D721Med (cell line): ENCODE measurements at places on chromosomes 3 and 15.
A peak's percentile ranks its signal among the peaks of the same experiment; 100 is the strongest.

DNA sequence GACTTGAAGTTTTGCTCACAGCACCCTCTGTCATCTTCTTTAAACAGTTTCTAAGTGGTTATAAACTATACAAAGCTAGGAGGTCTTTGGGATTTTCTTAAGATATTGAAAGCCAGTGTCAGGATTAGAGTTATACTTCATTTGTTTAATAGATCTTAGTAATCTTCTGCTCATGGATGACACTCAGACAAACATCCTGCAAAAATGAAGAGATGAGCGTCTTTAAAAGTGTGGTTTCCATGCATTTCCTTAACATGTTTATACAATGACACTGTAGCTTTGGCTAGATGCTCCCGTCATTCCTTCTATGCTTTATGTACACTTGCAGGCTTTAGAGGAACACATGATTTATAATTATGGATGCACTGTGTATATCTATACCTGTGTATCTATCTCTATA, 182.2 kb downstream of the NAALADL2 start:
- DNase-seq, result no peak

DNA sequence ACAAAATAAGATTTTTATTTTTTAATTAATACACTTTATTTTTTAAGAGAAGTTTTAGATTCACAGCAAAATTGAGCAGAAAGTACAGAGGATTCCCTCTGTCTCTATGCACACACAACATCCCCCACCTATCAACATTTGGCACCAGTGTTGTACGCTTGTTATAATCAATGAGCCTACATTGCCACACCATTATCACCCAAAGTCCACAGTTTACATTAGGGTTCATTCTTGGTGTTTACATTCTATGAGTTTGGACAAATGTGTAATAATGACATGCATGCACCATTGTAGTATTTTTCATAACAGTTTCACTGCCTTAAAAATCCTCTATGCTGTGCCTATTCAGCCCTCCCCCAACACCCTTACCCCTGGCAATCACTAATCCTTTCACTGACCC, 51.3 kb upstream of the TTBK2 start:
- no peak for DNase-seq

GRCh38 chr3:177827511-177828207, 630.4 kb upstream of the TBL1XR1 start:
- no peak for DNase-seq

GRCh38 chr3:112539825-112540650, 21.7 kb downstream of the ATG3 start:
- DNase-seq, result no peak

- DNase-seq, result no peak
Measured at GRCh38 chr3:105876780-105877327, 8.0 kb upstream of the CBLB start.

GRCh38 chr3:142768338-142768737, 44.5 kb downstream of the TRPC1 start:
- no peak for DNase-seq

DNA sequence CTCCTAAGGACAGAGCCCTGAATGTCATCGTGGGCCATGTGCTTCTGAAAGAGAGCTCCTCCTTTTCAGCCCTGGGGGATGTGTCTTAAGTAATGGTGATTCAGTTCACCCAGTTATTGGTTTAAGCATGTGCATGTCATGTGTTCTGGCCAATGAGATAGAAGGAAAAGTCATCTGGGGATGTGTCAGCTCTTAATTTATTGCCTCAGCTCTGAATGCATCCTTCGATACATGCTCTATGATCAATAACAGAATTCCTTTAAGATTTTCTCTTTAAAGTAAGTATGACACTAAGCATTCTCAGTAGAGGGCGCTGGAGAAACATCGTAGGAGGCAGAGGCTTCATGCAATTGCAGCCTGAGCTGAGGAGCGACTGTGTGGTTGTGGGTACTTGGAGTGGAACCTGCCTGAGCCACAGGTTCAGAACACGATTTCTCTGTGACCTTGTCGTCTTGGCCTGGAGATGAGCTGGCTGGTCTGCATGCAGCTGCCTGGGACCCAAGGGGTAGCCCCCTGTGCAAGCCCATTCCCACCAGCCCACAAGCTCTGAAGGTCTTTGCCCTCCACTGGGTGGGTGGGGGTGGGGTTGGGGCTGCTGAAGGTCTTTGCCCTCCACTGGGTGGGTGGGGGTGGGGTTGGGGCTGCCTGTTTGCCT, 69.5 kb downstream of the C3orf38 start:
- peak; percentile 60 for DNase-seq

GRCh38 chr15:81229586-81229985, 32.9 kb downstream of the IL16 start:
- no peak for DNase-seq

DNA sequence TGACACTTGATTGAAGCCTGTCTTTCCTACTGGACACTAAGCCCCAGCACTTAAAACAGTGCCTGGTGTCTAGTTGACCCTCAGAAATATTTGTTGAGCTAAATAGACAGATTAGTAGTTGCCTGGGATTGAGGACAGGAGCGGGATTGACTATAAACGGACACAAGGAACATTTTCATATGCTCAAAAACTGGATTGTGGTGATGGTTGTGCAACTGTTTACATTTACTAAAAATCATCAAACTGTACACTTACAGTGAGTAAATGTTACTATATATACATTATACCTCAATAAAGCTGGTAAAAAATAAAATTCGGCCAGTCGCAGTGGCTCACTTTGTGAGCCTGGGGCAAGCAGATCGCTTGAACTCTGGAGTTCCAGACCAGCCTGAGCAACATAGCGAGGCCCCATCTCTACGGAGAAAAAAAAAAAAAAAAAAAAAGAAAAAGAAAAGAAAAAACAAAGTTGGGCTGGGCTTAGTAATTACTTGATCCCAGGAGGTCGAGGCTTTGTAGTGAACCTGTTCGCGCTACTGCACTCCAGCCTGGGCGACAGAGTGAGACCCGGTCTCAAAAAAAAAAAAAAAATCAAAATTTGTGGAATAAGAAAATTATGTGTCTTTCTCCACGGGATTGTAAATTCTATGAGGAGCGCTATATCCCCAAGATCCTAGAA, 632 bp upstream of the IDH3A start:
- no peak for DNase-seq

GRCh38 chr15:64249406-64249805, 86.6 kb upstream of the PPIB start:
- DNase-seq, result no peak

GRCh38 chr15:90101130-90101968, 919 bp downstream of the IDH2 start:
- no peak for DNase-seq

DNA sequence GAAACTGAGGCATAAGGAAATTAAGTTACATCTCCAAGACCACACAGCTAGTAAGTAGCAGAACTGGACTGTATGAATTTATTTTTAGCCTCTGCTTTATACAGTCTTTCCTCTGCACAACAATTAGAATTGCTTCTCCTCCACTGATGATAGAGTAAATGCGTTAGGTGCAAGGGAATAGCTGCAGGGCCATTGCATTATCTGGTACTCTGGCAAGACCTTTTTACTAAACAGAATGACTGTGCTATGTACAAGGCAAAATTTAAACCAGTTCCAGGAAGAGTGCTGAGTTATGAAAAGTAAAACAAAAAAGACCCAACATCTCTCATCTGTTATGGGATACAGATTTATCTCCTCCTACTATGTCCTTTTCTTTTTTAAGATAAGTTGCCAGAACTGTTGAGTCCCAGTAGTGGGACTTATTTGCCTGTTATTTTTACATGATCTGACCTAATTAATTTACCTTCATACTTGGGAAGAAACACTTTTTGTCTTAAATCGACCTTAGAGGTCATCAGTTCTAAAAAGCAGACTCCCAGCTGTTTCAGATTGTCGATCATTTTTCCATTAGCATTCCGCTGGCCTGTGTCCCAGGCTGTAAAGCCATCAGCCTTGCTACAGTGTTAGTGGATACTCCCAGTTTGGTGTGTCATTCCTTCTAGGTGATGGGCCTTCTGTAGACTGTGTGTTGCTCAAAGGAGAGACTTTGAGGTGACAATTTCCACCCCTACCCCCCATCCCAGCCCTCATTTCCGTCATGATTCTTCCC, 147.5 kb upstream of the NUDT16 start:
- no peak for DNase-seq

- no peak for DNase-seq
Measured at GRCh38 chr3:179158336-179159039, 10.3 kb downstream of the PIK3CA start.

- DNase-seq, result no peak
Measured at GRCh38 chr15:41494922-41495735, 1.5 kb downstream of the ITPKA start.

- DNase-seq, result no peak
Measured at GRCh38 chr3:120567370-120568201, 28.6 kb upstream of the NDUFB4 start.

DNA sequence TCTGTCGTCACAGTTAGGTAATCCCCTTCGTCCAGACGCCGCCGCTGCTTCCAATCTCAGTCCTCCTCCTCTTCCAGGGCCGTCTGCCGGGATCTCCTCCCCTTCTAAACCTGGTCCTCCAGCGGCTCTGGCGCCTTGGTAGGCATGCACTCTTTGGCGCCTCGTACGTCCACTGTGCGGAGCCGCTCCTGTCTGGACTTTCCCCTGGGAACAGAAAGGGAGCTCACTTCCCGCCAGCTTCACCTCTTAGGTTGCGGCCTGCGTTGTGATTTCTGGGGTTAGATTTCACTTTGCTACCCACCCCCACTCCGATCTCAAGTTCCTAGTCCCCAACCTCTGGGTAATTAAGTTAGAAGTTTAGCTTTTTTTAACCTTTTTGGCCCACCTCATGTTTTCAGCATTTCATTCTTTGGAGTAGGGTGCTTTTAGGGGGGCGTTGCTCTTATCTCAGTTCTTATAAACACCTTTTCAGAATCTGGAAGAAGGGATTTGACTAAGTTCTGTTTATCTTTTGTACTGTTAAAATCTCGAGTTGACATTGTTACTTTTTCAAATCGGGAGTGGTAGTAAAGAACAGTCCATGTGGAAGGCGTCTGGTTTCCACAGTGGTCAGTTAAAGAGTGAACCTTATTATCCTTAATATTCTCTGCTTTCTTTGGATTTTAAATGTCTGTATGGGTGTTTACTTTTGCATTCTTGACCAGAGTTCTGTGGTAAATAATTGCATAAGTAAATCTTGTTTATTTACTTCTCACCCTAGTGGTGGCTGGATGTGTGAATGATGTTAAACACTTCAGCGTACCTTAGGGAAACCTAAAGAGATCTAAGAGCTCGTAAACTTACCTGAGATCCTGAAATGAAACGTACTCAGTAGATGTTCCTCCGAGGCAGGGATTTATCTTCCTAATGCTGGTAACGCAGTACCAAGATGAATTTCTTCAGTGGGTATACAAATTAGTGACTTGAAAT, 611 bp downstream of the CTDSPL2 start:
- DNase-seq, result no peak

- DNase-seq, result no peak
Measured at GRCh38 chr3:42698911-42699230, 3.7 kb downstream of the HHATL start.

DNA sequence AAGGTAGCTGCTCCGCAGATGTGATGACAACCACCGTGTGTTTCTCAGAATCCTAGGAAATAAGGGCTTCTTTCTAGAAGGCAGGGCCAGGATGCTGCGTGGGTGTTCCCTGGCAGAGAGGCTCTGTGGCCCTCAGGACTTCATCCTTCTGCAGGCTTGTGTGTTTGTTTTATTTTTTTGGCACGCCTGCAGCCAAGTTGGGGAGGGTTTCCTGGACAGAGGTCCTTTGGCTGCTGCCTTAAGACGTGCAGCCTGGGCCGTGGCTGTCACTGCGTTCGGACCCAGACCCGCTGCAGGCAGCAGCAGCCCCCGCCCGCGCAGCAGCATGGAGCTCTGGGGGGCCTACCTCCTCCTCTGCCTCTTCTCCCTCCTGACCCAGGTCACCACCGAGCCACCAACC, at the start of gene CLEC3B:
CLEC3B (plus strand) TSS at position 266 of the 400 bp plus-strand sequence; CDS start at position 326, 60 bp downstream.
- no peak for DNase-seq

DNA sequence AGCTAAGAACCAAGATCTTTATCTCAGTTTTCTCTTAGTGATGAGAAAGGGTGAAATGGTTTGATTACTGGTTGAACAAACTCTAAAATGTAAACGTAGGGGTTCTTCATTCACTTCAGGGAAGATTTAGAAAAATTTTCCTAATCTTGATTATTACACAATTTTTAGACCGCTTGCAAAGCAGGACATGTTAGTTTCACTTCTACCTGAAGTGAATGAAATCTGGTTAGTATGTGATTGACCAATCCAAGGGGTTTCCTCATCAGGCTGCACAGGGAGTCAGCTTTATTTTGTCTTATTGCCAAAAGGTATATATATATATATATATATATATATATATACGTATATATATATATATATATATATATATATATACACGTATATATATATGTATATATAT, 740.4 kb downstream of the TUSC7 start:
- no peak for DNase-seq

DNA sequence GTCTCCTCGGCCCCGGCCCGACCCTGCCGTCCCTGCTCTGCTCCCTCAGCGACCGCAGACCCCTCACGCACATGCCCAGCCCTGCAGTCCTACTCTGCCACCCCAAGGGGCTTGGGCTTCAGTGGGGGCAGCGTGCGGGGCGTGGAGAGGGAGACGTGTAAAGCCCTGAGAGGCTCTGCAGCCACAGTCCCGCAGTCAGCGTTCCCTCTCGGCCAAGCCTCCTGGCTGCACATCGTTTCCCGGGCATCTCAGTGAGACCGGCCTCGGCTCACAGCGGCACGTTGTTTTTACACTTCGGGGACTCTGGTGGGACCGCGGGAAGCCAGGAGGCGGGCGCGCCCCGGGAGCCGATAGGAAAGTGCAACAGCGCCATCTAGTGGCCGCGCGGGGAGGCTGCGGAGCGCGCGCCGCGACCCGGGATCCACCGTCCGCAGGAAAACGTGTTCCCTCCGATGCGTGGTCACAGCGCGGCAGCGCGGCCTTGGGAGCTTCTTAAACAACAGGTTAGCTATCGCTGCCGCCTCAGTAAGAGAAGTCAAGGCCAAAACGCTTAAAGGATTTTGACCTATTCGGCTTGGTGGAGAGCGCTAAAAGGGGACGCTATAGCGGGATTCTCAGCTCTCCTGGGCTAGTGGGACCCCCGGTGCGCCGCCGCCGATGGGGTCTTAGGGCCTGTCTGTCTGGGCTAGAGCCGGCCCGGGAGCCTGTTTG, 226.8 kb upstream of the IGF1R start:
- peak; percentile 58 for DNase-seq

DNA sequence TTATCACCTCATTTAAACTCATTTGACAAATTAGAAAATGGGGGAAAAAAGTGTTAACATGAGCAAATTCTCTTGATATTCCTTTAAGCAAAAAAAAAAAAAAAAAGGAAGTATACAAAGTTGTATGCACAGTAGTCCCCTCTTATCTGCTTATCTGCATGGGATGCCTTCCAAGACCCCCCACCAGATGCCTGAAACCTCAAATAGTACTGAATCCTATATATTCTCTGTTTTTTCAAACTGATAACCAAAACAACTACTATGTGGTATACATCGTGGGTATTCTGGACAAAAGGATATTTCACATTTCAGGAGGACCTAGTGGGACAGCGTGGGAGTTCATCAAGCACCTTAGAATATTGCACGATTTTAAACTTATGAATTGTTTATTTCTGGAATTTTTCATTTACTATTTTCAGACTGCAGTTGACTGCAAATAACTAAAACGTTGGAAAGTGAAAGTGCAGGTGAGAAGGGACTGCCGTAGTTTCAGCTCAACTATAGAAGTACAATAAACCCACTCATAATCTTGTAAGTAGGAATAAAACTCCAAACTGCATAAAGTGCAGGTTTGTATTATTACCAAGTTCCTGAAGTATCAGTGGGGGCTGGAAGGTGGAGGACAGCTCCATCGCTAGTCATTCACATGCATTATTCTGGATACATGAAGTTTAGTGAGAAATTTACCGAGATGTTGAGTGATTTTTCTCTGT, 43.6 kb upstream of the PLCL2 start:
- no peak for DNase-seq

- DNase-seq, result no peak
Measured at GRCh38 chr15:79743032-79743431, 153.8 kb downstream of the MTHFS start.
